DMS 273 treated with DMSO at 0.1 percent for 48 hours (cell line): ENCODE measurements at places on chromosomes 6 and 20.

DNA sequence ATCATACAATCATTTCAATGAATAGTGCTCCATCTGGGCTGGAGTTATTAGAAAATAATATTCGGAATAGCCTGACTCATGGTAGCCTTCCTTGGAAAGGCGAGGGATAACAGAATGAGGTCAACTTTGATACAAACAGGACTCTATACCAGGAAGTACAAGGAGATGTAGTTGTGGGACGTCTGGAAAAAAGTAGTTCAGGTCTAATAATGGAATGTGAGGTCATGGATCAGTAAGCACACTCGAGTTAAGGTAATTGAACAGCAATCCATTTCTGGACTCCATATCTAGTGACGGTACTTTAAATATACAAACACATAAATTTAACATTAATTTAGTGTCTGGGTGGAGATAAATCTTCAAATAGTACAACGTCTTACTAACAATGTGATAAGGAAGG is 1204.0 kb upstream of the ADGRB3 start:
- no peak for DNase-seq

DNA sequence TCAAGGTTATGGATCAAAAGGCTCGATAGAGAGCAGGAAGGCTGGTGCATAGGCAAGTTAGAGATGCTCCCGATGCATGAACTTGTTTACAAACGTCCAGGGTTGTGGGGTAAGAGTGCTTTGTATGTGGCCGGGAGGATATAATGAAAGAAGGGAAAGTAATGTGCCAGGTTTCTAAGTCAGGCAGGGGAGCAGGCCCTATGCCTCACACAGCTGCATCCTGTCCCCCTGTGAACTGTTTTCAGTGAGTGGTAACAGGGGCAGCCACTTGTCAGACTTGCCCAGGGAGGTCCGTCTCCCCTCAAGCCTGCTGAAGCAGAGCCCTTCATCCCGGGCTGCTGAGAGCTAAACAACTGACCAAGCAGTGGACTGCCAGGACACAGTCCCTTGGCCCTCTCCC is 19.4 kb downstream of the KCNK5 start:
- no peak for DNase-seq

GRCh38 chr6:118485601-118486550 is 62.2 kb upstream of the PLN start:
- DNase-seq = no peak

DNA sequence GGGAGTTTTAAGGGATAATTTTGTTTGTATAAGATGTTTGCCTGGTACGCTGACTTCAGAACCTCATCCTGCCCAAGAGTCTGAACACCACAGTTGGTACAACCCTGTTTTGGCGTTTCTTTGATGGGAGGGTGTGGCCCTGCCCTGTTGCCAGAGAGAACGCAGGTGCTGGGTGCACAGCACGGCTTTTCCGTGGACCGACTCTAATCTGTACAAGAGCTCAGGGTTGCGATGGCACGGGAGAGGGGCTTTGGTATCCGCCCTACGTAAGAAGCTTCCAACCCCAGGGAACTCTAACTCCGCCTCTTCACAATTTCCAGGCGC is 1.3 kb downstream of the CYP24A1 start:
- DNase-seq = peak; percentile 16

DNA sequence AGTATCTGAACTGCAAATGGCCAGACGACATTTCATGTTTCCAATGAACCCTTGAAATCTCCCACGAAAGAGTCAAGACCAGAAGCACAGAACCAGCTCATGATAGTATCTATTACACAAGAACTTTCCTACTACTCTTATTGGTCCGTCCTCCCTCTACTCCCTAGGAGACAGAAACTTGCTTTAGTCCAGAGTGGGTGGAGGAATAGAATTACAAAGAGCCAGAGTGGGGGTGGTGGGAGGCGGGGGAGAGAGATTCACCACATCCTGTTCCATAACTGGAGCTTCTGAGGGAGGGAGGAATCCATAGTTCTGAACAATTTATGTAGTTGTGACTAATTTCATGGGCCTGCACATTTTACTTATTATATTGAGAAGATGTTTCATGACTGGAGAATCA is 18.5 kb upstream of the WFDC10A start:
- no peak for DNase-seq

DNA sequence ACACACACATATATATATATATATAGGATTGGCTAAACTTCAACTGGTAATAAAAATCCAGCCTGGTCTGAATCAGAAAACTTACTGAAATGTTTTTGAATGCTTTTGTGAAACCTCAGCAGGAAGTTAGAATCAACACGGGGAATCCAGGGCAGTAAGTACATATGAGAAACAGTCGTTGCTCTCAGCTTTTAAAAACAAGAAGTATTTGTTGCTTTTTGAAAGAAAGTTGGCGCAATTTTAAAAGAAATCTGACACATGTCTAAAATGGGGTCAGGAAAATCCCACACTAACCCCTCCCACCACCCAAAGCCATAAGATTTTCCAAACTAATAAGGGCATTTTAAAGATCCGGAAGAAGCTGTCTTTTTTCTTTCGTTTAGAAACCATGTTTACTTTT is 11.5 kb upstream of the CCDC170 start:
- DNase-seq = no peak

DNA sequence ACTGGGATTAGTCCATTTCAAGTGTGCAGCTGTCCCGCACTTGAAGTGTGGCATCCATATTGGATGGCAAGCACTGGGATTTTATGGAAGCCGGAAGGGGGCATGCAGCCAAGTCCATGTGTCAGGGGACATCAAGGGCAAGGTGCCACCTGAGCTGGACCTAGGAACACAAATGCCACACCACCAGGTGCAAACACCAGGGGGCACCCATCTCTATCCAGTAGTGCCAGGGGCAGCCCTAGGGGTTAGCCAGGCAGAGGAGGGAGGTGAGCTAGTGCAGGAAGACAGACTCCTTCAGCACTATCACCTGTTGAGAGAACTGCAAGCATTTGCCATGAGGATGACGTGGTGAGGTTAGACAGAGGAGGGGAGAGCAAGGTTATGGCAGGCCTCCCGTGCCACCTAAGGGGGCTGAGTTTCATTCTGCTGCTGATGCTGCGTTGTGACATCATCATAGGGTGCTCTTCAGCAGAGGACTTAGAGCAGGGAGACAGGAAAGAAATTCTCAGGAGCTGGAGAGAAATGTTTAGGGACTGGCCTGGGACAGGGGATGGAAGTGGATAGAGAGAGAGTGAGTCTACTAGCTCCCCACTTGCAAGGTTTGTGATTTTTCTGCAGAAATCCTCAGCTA is 192.6 kb upstream of the SLC24A3 start:
- DNase-seq = no peak

DNA sequence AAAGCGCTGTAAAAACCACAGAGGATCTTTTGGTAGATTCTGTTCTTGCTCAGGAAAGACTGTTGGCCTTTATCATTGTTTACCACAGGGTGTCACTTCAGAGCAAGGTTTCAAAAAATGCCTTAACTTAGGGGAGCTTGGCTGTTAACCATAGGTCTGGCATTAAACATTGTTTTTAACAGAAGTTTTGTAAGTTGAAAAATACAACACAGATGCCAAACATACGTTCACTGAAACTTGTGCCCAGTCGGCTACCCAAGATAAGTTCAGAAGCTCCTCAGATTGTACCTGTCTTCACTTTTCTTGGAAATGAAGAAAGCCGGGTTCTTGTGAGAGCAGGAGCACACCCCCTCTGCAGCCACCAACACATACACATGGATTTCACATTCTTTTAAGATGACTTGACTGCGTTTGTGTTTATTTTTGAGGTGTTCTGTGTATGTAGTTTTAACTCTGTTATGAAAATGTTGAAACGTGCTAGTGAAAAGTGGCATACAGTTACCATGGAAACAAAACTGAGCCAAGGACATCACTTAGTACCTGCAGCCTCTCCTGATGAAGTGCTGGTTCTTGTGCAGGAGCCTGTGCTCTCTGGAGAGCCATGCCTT is 64.9 kb downstream of the SYCP2L start:
- DNase-seq = no peak

- no peak for DNase-seq
These were observed 45.9 kb upstream of the MC3R start for GRCh38 chr20:56202493-56203077.

DNA sequence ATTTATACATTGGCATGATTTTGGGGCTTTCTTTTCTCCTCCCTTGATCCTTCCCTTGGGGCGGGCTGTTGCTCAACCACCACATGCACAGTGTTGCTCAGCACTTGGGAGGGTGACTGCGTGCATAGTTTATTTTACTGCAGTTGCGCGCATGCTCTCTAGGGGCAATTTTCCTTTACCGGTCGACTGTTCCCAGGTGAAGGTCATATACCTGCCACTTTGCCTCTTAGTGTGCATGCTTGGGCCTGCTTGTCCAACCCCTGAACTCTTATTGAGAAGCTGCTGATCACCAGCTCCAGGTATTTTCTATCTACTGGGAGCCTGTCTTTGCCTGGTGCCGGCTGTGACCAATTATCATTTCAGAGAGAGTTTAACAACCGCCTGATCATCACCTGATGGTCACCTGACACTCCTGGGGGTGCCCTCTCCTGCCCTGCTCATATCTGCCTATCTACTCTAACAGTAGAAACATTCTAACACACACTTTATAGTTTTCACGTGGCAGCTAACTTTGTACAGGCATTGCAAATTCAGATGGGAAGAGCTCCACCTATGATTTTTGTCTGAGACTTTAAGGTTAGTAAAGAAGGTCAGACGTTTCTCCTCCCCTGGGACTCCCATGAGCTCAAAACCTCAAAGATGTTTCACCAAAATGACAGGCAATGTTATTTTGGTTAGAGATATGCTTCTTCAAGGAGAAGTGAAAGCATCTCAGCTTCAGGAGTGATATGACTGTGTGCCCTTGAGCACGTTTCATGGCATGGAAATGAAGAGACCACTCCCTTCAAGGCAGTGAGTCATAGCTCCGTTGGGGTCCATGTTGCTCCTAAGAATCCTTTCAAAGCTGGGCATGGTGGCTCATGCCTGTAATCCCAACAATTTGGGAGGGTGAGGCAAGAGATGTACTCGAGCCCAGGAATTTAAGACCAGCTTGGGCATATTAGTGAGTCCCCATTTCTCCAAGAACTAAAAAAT is 227.5 kb upstream of the MYLIP start:
- no peak for DNase-seq

GRCh38 chr20:2822073-2822472 is 5.9 kb downstream of the TMEM239 start:
- no peak for DNase-seq

- DNase-seq = peak; percentile 25
These were observed 49.8 kb downstream of the ZDHHC14 start for GRCh38 chr6:157430834-157431233.

DNA sequence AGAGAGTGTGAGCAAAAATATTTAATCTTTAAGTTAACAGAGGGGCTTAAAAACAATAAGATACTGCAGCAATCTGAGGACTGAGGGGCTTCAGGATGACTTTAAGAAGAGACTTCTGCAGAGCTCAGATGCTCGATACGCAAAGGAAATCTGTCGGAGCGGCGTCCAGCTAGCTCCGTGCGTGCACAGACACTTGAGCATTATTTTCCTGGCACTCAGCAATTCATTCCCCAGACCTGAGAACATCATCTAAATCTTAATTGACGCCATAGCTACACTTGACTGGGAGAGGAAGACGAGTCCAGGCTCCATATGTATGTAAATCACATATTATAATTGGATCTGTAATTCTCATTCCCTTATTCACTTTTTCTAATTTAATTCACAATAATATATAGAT is 228.2 kb downstream of the SOD2 start:
- DNase-seq = no peak

DNA sequence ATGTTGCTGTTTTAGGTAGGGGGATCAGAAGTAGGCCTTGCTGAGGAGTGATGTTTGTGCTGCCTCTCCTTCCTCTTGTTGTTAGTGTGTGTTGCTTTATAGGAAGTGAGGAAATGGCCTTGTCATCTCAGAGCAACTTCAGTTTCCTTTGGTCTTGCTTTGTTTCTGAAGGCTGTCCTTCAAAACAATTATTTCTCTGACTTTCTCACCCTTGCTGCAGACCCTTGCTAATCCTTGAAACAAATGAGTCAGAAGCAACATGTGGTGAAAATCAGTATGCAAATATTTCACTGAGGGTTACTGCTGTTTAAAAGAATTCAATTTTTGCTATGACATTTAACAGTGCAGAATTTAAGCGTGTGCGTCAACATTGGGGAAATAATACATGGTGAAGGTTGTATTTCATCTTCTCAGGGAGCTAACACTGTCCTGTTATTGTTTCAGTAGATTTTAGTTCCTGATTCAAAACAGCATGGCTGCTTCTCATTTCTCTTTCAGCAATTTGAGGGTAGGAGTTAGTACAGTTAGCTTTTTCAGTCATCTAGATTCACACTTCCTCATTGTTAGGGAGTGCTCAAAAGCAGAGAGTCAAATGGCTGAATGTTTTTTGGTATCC is 13.8 kb downstream of the RNF144B start:
- no peak for DNase-seq

GRCh38 chr6:132443206-132443605 is 41.9 kb upstream of the MOXD1 start:
- no peak for DNase-seq

DNA sequence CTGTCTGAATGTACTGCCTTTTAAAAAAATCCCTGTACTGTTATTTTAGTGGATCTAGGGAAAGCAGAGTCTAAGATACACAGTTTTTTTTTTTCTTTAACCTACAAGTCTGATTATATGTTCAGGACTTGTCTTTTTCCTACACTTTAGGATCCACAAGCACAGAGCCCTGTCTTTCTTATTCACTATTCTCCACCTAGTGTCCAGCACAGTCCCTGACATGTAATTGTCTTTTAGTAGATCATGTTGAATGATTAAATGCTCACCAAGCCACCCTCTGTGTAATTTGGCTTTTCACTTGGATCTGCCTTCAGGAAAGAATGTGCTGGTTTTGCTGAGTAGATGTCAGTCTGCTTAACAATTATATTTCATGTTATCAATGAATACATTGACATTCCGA is 35.8 kb upstream of the YWHAB start:
- no peak for DNase-seq

GRCh38 chr20:39009348-39009747 is 47.2 kb downstream of the DHX35 start:
- no peak for DNase-seq

DNA sequence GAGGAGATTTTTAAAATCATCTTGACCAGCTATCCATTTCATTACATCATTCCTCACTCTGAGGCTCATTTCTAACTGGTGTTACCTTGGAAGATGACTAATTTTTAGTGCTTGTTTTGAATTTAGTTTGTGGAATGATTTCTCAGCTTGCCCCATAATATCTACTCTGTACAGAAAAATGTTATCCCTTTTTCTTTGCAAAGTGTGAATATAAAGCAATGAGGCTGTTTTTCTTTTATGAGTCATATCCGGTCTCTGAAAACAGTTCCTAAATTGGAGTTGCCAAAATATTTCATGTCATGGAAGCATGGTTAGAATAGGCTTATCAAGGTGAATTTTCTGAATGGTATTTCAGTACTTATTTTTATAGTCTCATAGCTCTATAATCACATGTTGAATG is 43.8 kb downstream of the FUT9 start:
- DNase-seq = no peak

DNA sequence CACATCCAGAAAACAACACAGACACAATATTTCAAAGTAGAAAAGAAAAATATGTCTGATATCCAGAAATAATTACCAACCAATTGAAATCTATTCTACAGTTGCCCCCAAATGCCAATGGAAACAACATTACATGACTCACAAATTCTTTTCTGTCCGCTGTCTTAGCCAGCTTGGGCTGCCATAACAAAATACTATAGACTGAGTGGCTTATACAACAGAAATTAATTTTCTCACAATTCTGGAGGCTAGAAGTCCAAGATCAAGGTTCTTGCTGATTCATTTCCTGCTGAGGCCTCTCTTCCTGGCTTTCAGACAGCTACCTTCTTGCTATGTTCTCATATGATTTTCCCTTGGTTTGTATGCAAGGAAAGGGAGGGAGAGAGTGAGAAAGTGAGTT is 698.1 kb downstream of the DHX35 start:
- no peak for DNase-seq

GRCh38 chr20:33897313-33897912 is 86.3 kb downstream of the CHMP4B start:
- no peak for DNase-seq
